SJSA1 (cell line): ENCODE measurements at places on chromosomes 6 and 20. TPM values are rescaled to one million over a fixed set of nuclear protein-coding genes. Genes with fewer than 3 reads are reported as not detected.

BPIFB2 gene
- total RNA-seq = not detected in 2 replicates

COL9A3 gene
- total RNA-seq = not detected in 2 replicates

DNA sequence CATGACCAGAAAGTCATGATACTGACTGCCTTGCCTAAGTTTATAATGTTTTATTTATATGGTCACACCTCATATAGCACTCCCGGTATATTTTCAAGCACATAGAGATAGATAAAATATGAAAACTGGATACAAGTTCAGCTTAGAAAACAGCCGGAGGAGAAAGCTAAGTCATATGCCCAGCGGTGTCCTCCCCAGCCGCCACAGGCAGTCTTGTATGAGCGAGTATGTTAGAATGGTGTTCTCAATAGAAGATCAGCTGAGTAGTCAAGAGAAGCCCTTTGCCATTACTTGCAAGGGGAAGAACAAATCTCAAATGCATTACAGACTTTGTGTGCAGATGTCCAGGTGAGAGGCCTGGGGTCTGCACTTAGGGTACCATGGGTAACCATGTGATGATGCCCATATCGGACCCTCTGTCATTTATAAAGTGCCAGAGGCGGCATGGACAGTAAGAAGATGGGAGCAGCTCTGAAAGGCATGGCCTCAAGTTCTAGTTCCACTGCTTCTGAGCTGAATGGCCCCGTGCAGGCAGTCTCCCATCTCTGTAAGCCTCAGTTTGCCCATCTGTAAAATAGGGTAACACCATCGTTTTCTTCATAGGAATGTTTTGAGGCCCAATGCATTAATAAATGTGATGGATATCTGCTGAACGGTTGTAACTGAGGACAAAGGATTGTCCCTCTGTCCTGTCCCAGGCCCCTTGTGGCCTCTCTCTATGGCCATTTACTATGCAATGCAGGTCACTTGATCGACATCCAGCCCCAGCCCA is 195.7 kb upstream of the SNX9 start:
- H3K27ac ChIP-seq = no peak overlapping the region
- no peak overlapping the region for H3K4me3 ChIP-seq
- H3K27me3 ChIP-seq = no peaks in the 10 kb centered on the region
- DNase-seq = no peak
- H3K36me3 ChIP-seq = peaks cover 9% of the 10 kb centered on the region

DNA sequence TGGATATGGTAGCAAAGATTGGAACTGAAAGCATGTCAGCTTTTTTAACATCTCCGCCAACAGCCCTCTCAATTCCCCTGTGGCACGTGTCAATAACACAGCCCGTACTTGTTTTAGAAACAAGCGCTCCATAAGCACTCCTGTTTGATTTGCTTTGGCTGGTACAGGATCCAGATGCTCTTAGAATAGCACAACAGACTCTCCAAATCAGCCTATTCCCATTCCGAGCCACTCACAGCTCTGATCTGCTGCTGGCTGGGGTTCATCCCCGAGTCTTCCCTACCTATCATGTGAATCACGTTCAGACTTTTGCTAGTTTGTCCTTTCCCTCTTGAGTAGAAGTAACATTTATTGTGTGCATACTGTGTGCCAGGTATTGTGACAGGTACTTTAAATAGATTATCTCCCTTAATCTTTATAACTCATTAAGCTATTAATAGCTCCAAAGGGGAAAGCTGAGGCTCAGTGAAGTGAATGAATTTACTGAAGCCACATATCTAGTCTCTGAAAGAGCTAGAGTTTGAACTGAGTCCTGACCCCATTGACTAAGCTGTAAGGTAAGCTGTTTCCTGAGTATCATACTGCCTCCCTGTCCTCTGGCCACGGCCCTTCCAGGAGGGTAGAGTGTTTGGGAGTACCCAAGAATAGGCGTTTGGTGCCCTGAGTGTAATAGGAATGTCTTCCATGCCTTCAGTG is 46.7 kb downstream of the RALY start:
- DNase-seq = no peak
- no peaks in the 10 kb centered on the region for H3K27me3 ChIP-seq
- H3K36me3 ChIP-seq = peaks cover 15% of the 10 kb centered on the region

- H3K4me3 ChIP-seq = no peak overlapping the region
- no peaks in the 10 kb centered on the region for H3K4me1 ChIP-seq
- H3K27me3 ChIP-seq = peaks cover 3% of the 10 kb centered on the region; the same call in 1 of the 2 replicates
Observed at GRCh38 chr6:12679341-12679740, 37.2 kb upstream of the PHACTR1 start.

DNA sequence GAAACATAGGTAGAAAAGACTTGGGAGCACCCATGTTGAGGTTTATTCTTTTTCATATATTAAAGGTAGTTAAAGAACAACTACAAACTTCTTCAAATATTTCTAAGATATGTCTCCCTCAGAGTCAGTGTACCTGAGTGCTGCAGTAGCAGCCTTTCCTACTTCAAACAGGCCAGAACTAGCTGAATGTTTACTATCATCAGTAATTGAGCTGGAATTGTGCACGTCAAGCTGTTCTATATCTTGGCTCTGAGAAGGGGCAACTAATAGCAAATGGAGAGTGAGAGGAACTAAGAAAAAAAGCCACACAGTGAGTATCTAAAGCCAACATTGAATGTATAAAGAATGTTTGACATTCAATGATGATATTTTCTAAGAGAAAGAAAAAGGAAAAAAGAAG is 21.7 kb downstream of the MTCL3 start:
- no peaks in the 10 kb centered on the region for H3K27me3 ChIP-seq
- no peak for DNase-seq
- no peak overlapping the region for H3K4me3 ChIP-seq

DNA sequence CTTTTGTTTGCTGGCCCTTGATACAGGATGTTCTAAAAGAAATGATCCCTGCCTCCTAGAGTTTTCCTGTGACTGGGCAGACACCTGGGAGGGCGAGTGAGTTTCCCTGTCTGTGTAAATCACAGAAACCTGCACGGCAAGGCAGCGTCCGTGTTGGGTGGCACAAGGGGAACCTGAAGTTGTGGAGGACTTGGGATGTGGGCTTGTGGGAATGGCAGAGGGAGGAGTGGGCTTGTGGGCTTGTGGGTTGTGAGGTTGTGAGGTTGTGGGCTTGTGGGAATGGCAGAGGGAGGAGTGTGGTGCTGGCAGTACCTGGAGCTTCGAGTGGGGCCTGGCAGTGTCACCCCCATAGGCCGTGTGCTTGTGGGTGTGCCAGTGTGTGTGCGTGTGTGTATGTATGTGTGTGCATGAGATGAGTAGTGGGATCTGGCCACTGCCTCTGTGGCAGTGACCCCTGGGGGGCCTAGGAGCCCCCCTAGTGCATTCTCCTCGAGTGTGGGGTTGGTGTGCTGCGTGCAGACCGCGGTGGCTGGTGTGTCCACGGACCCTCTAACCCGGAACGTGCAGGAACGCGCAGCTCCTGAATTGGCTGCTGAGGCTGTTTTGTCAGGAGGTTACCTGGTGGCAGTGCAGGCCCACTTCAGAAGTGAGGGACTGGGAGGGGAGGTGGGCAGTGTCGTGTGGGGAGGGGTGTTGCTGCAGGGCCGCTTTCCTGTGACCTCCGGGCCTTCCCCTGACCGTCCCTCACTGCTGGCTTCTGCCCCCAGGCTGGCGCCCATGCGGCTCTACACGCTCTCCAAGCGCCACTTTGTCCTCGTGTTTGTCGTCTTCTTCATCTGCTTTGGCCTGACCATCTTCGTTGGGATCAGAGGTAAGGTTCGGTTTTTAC is 13.0 kb downstream of the TMEM181 start:
- peaks cover 45% of the 10 kb centered on the region for H3K36me3 ChIP-seq
- peaks cover 3% of the 10 kb centered on the region; the same call in 1 of the 2 replicates for H3K4me1 ChIP-seq
- H3K27me3 ChIP-seq = no peaks in the 10 kb centered on the region
- H3K4me3 ChIP-seq = no peak overlapping the region
